ENCODE measurements at places on chromosomes 11 and 22.

GRCh38 chr11:17257196-17257595, 19.3 kb upstream of the NUCB2 start:
- no peak for DNase-seq

GRCh38 chr22:33597274-33597985, 322.8 kb downstream of the LARGE1 start:
- no peak for DNase-seq

DNA sequence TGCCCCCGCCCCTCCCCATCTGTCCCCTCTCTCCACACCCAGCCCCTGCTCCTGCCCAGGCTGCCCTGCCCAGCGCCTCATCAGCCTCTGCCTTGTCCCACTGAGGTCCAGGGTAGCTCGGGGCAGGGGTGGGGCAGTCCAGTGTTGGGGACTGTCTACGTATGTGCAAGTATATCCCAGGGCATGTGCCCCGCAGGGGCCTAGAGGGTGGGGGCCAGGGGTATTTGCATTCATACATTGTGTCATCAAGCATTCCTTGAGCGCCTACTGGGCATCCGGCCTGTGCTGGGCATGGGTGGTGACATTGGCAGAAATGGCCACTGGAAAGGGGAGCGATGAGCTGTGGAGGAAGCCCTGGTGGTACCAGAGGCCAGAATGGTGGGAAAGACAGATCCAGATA, 17.6 kb upstream of the TAB1 start:
- no peak for DNase-seq

GRCh38 chr11:130527636-130528297, 79.3 kb downstream of the ADAMTS15 start:
- DNase-seq: no peak

DNA sequence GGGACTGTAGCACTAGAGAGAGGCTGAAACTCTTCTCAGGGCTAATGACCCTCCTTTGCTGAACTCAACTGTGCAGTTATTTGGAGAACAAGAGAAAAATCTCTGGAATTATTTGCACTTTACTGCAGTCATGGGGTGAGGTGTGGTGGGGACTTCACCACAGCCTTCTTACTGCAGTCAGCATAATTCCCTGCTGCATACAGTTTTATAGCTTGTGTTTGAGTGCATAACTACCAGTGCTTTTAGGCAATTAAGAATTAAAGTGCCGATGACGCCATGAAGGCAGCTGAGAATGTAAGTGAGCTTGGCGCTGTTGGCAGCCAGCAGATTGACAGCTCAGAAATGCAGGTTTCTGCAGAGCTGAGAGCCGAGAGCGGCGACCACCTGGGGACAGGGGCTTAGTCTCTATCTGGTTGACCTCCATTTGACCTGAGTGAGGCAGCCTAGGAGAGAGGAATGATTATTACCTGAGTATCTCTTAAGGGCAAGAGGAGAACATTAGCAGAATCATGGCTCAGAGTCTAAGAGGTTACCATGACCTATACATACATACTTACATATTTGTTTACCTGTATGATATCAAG, 830.0 kb downstream of the NTM start:
- DNase-seq: no peak

- no peak for DNase-seq
Observed at GRCh38 chr11:11505190-11505589, 116.6 kb downstream of the GALNT18 start.

GRCh38 chr11:32566517-32566916, 17.1 kb upstream of the EIF3M start:
- DNase-seq: no peak

GRCh38 chr11:15594607-15595006, 479.9 kb downstream of the INSC start:
- no peak for DNase-seq

DNA sequence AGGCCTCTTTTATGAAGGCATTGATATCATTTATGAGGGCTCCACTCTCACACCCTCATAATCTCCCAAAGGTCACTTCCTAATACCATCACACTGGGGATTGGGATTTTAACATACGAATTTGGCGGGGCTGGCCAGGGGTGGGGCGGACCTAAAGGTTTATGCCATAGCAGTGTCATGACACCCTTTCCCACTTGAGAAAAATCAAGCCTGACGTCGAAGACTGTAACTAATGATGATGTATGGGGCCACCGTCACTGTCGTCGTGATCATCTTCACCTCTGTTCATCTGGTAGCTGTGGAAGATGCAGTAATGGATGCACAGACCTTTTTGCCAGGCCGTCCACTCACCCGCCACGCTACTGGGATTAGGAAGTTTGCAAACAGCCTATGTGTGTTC, 912.1 kb downstream of the TBC1D22A start:
- DNase-seq: no peak

DNA sequence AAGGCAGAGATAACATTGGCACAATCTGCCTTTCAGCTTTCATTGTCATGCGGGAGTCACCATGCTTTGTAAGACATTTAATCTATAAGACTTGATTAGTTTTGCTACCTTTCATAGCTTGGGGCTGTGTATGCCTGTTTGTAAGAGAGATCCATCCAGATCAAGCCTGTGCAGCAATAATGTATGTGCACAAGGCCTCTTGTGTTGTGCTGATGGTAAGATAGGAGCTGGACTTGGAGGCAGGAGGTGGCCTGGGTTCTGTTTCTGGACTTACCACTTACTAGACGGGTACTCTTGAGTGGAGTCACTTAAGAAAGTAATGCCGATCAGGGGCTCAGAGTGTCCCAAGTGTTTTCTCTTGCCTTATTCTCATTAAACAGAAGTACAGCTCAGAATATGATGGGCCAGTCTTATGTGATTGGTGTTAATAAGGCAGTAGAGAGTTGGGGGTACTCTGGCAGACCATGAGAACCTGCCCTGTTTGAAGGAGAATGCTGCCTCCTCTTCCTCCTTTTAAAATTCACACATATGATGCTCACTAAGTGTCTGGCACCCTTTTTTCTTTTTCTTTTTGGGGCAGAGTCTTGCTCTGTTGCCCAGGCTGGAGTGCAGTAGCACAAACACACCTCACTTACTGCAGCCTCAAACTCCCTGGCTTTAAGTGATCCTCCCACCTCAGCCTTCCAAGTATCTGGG, 30.9 kb downstream of the PTPRJ start:
- DNase-seq: no peak

DNA sequence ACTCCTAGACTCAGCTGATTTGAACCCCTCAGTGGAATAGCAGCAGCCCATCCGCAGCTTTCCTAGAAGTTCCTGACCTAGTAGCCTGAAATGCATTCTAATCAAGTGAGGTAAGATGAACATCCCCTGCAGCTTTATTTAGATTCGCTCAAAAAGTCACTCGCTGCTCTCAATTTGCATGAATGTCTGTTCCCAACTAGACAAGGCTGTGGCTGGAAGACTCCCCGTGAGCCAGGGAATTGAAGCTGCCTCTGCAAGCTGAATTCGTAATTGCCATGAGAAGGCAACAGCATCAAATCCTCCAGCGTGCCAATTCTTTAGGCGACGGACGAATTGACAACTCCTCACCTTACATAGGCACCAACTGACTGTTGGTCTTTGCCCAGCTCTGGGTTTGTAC, 17.1 kb upstream of the SCN3B start:
- DNase-seq: no peak

DNA sequence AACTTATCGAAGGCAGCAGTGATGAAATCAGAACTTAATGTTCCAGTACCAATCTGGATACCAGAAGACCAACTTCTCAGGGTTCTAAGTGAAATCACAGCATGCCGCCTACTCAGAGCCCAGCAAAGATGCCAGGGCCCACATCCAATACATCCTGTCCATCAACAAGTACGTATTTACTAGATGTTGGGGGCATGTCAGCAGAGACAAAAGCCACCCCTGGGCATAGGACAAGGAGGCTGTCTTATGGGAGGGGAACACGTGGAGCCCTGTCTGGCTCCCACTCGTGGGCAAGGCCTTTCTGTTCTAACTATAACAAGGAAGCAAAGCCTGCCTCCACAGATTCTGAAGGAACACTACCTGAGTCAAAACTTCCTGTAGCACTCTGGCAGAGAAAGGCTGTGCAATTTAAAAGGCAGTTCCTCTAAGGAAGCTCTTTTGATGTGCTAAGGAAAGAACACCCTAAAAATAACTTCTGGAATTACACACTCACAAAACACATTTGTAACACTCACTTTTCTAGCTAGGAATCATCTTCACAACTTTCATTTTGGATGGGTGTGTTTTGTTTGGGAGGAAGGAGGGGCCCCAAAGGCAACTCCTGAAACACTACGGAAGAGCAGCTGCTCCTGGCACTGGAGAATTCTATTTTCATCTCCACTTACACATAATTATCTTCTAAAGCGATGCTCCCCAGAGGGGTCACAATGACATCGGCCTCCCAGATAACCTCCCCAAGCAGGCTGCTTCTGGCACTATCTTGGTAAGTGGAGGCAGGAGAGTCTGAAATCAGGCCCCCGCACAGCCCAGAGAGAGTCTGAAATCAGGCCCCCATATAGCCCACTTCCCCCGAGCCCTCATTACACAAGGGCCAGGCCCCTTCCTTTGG, 14.2 kb downstream of the SMCO4 start:
- no peak for DNase-seq

- no peak for DNase-seq
Observed at GRCh38 chr22:39155421-39155820, 2.9 kb upstream of the CBX7 start.

- DNase-seq: no peak
Observed at GRCh38 chr22:47933226-47933625, 1170.8 kb downstream of the TBC1D22A start.

Data from effector memory CD8-positive, alpha-beta T cell (primary cell).